Astrocyte of the spinal cord (primary cell): ENCODE measurements at places on chromosomes 4 and X.

- no peak for DNase-seq
Measured at GRCh38 chr4:48491514-48492176, 1.6 kb downstream of the ZAR1 start.

GRCh38 chrX:39613997-39614679 is 483.6 kb downstream of the BCOR start:
- DNase-seq, result no peak

DNA sequence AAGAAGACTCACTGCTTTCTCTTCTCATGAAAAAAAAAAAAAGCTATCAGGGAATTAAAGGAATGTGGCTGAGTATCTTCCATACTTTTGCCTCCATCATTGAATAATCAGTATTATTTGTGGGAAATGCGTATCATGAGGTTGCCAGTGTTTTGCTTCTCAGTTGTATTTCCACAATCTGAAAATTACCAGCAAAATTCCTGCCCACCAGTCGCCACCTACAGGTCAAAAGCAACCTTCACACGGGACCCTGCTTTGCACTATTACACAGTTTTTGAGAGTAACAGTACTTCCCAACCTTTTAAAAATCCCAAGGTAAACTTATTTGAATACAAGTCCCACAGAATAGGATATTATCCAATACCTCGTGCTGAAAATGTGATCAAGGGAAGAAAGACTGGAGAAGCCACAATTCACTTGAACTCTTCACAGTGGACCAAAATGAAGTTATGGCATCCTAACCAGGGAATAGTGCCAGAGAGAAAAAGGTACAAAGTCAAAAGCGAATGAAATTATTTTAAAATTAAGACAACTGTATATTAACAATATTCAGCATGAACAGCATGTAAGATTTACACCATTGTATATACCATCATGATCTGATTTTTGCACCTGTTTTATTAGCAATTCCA is 30.4 kb downstream of the PGRMC1 start:
- DNase-seq, result peak; percentile 8

GRCh38 chr4:25632135-25632534 is 23.5 kb upstream of the SLC34A2 start:
- no peak for DNase-seq

GRCh38 chr4:170949084-170949483 is 859.3 kb upstream of the AADAT start:
- DNase-seq, result no peak

DNA sequence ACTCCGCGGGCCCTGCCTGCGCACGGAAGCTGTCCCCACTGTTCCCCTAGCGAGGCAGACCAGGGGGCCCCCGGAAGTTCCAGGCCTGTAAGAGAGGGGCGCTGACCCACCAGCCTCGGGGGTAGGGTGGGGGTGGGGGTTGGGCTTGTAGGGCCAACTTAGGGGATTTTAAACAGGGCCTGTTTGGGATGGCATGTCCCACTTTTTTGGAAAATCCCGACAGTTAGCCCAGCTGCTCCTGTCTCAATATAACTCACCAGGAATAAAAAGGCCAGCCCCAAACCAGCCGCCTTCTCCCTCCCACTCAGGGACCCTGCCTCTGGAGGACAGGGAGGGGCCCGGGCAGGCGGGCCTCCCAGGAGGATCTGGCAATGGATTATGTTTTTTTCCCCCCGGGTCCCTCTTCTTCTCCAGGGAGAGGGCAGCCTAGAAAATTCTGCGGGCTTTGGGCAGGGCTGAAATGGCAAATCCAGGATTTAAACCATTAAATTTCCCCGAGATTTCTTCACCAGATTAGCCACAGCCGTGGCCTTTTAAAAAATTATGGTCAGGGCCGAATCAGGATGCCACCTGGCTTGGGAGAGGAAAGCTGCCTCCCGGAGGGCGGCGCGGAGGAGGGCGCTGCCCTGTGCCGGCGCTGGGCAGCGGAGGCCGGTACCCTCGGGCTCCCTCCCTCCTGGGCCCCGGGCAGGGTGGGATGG is 957 bp downstream of the PPP2R2C start:
- peak; percentile 5 for DNase-seq

DNA sequence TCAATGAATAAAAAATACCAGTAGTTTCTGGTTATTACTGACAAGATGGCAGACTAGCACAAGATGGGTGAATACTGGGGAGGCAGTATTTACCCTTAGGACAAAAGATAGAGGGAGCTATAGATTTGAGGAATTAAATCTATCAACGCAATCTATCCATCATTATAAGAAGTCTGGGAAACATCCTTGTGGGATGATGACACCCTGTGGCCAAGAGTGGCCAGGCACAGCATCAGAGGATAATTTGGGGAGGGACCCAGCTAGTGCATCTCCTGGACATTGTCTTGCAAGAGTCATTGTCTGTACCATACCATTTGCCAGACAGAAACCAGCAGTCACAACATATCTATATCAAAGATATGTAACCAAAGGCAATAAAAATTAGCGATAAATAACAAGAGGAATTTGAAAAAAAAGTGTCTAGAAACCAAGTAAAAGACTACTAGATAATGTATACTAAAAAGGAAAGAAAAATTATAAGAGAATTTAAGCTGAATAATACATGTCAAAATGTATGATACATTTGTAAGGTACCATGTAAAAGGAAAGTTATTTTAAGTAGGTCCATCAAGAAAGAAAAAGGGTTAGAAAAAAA is 22.9 kb downstream of the KCTD8 start:
- DNase-seq, result peak; percentile 6
